ENCODE measurements at places on chromosomes 16 and 17.

GRCh38 chr16:87692176-87692575 lies 73.6 kb downstream of the KLHDC4 start:
- DNase-seq: no peak

- no peak for DNase-seq
Measured at GRCh38 chr17:83084621-83085056, 5.2 kb downstream of the METRNL start.

DNA sequence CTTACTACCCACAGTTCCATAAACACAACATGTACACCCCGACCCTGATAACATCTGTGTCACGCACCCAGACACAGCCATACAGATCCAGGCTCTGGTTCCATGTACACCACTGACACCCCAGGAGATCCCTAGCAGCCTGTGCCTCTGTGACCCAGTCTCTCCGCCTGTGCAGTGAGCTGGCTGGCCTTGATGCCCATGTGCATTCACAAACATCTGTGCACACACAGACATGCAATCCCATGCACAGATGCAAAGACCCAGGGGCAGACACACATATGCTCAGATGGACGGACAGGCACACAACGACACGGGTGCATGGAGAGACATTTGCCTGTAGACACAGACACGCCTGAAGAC lies 4.1 kb downstream of the CCDC102A start:
- DNase-seq: no peak

GRCh38 chr16:26005336-26005735 lies 313.6 kb downstream of the HS3ST4 start:
- no peak for DNase-seq

DNA sequence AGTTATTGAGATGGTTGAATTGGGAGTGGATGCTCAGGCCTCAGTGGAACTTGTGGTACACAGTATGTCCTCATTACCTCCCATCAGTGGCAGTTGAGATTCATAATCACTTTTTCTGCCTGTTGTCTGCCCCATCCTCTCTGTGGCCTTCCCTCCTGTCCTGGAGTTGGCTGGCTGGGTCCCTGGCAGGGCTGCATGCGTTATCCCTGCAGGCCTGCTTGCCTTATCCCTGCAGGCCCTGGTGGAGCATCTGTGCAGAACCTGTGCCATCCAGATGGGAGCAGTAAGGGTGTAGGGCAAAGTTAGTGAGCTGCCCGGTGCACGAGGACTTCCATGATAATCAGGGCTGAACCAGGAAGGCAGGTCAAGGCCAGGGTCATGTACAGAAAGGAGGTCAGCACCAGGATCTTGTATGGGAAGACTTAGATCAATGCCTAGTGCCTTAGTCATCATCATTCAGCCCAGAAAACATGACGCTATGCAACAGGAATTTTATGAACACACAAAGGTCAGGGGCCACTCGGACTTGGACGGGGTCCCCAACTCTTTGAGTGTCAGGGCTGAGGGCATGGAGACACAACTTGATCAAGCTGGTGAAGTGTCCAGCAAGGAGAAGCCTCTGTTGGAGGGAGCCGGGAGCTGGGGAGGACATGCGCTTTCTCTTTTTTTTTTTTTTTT lies 47.2 kb downstream of the ABCC1 start:
- DNase-seq: no peak

- no peak for DNase-seq
Measured at GRCh38 chr17:81829858-81830257, 3.2 kb downstream of the MCRIP1 start.

GRCh38 chr17:70552230-70552981 lies 383.1 kb downstream of the KCNJ2 start:
- DNase-seq: no peak

GRCh38 chr16:19882186-19882585 lies 2.5 kb downstream of the GPRC5B start:
- DNase-seq: no peak

- no peak for DNase-seq
Measured at GRCh38 chr16:68097088-68097487, 11.9 kb downstream of the NFATC3 start.

GRCh38 chr17:35345926-35346771 lies 27.3 kb downstream of the SLFN11 start:
- no peak for DNase-seq

GRCh38 chr16:88754912-88755744 lies 29.9 kb downstream of the PIEZO1 start:
- no peak for DNase-seq

Measured in stimulated activated CD4-positive, alpha-beta T cell treated with anti-CD3 and anti-CD28 coated beads, Interleukin-1b, Interleukin-23, amount 100 ng/mL, for 4 hours (primary cell).